CD4-positive, alpha-beta memory T cell (primary cell): ENCODE measurements at places on chromosomes 2 and 18. TPM values are rescaled to one million over a fixed set of nuclear protein-coding genes. Genes with fewer than 3 reads are reported as not detected.

- no peak overlapping the region for H3K27ac ChIP-seq
- DNase-seq, result no peak
- no peaks in the 10 kb centered on the region for H3K4me1 ChIP-seq
Measured at GRCh38 chr2:240989451-240990265, 8.8 kb upstream of the SNED1 start.

GRCh38 chr2:230181195-230181594 lies 38.6 kb downstream of the SP110 start:
- no peaks in the 10 kb centered on the region for H3K27me3 ChIP-seq
- no peak overlapping the region for H3K4me3 ChIP-seq
- no peak overlapping the region for H3K27ac ChIP-seq
- no peak for DNase-seq
- peaks cover 71% of the 10 kb centered on the region for H3K36me3 ChIP-seq

GRCh38 chr2:144619760-144620159 lies 99.8 kb upstream of the ZEB2 start:
- no peaks in the 10 kb centered on the region for H3K36me3 ChIP-seq
- H3K4me3 ChIP-seq, result no peak overlapping the region
- no peaks in the 10 kb centered on the region for H3K4me1 ChIP-seq
- no peak for DNase-seq
- no peak overlapping the region for H3K27ac ChIP-seq

DNA sequence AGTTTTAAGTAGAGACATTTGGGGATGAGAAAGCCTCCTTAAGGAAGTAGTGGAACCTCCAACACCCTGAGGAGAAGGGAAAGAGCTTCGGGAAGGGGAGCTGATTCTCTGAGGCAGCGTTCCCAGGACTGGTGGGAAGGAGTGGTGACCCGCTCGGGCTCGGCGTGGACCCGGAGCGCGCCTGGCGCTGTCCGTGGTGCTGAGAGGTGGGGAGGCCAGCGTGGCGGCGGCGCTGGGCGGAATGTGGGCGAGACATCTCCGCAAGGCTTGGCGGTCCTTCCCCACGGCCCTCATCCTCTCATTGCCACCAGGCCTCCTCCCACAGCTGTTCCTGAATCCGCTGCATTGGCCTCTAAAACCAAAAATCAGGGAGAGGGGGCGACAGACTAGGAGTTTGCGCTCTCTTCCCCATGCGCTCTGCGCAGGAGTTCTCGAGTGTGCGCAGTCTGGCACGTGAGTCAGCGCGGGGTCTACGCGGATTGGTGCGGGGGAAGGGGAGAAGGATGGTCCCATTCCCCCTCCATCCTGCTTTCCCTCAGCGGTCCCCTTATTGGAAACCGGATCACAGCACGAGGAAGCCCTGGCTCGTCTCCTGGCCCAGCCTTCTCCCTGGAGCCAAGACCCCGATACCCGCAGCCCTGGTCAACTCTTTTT lies 857 bp downstream of the RESP18 start:
- H3K36me3 ChIP-seq, result no peaks in the 10 kb centered on the region
- H3K4me3 ChIP-seq, result no peak overlapping the region
- no peaks in the 10 kb centered on the region for H3K4me1 ChIP-seq
- DNase-seq, result no peak
- no peak overlapping the region for H3K27ac ChIP-seq

SERPINB10 gene
- not detected for total RNA-seq

- H3K4me1 ChIP-seq, result no peaks in the 10 kb centered on the region
- H3K27me3 ChIP-seq, result no peaks in the 10 kb centered on the region
- no peaks in the 10 kb centered on the region for H3K36me3 ChIP-seq
- H3K4me3 ChIP-seq, result no peak overlapping the region
- H3K27ac ChIP-seq, result no peak overlapping the region
- DNase-seq, result no peak
Measured at GRCh38 chr2:147567136-147567535, 277.7 kb upstream of the ACVR2A start.

DNA sequence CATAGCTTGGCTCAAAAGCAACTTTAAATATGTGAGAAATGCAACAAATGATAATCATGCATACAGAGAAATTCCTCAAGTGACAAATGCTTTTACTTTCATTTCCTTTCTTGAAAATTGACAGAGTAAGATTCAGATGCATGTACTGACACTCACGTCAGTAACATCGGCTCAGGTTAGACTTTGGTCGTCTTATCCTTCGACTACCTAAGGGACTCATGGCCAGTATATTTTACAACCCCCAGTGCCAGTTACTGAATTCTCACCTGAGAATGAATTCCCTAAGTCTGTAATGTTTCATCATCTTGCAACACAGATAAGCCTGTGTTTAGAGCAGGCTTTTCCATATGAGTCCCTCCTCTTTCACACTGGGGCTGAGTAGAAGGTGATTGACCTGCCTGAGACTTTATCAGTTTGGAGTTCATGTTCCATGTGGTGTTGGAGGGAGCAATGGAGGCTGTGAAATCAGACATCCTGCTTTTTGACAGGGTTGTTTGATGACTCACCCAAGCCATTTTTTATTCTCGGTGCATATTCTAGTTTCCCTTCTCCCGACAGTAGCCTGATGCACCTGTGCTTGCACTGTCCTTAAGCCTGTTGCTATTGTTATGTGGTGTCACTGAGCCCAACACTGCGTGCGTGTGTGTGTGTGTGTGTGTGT lies 30.5 kb upstream of the ATP8B1 start:
- H3K36me3 ChIP-seq, result no peaks in the 10 kb centered on the region
- peaks cover 9% of the 10 kb centered on the region for H3K4me1 ChIP-seq
- peak overlapping the region; percentile 51 for H3K4me3 ChIP-seq
- H3K27ac ChIP-seq, result no peak overlapping the region

- H3K4me3 ChIP-seq, result no peak overlapping the region
- H3K27ac ChIP-seq, result no peak overlapping the region
Measured at GRCh38 chr2:203582468-203582867, 47.4 kb upstream of the RAPH1 start.

DNA sequence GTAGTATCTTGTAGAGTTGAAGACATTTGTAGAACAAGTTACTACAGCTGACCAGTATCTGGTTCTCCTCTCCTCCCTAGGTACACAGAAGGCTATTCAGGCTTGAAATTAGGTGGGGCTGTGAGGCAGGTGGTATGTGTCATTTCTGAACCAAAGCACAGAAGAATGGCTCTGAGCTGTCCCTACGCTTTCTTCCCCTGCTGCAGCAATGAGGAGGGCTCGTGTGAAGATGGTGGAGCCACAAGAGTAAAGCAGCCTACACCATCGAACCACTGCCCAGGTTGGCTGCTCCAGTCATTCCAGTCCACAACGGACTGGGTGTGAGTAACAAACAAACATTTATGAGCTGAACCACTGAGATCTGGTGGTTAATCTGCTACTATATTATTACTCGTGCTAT lies 148.9 kb downstream of the DTNB start:
- no peak for DNase-seq
- no peaks in the 10 kb centered on the region for H3K36me3 ChIP-seq
- H3K27ac ChIP-seq, result no peak overlapping the region
- peaks cover 10% of the 10 kb centered on the region for H3K4me1 ChIP-seq
- H3K4me3 ChIP-seq, result no peak overlapping the region

- no peaks in the 10 kb centered on the region for H3K4me1 ChIP-seq
- H3K27ac ChIP-seq, result no peak overlapping the region
- H3K36me3 ChIP-seq, result no peaks in the 10 kb centered on the region
- no peak for DNase-seq
Measured at GRCh38 chr18:26655525-26656430, 107.4 kb upstream of the KCTD1 start.

DNA sequence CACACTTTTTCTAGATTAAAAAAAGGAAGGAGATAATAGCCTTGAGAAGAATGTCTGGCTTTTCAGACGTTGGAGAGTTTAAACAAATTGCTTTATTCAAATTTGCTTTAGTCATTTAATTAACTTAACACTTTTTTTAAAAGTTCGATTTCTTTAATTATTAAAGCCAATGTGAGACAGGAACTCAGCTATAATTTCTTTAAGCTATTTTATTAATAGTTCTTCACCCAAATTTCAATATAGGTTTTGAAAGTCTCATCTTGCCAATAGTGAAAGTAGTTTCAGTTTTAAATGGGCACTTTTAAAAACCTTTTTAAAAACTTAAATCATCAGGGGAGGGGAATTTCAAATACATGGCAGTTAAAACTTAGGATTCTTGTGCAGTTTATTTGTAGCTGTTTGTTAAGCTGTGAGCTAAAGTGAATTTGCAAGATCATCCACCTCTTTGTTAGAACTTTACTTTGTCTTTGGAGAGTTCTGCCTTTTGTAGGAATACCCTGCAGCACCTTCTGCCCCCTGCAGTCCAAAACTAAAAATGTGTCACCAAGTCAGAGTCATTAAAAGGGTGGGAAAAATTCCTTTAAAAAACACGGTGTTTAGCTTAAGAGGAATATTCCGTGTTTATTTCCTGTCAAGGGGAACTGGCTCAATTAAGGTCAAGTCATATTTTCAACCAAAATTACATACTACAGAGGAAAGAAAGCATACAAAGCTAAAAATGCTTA lies 4.6 kb downstream of the TGIF1 start:
- H3K27me3 ChIP-seq, result no peaks in the 10 kb centered on the region
- DNase-seq, result peak; percentile 61
- peaks cover 70% of the 10 kb centered on the region for H3K4me1 ChIP-seq
- peak overlapping the region; percentile 52 for H3K4me3 ChIP-seq
- H3K27ac ChIP-seq, result peak overlapping the region; percentile 94

LYPD1 gene
- total RNA-seq, result not detected

MALL gene
- not detected for total RNA-seq

LINC00305 gene
- total RNA-seq, result not detected

DNA sequence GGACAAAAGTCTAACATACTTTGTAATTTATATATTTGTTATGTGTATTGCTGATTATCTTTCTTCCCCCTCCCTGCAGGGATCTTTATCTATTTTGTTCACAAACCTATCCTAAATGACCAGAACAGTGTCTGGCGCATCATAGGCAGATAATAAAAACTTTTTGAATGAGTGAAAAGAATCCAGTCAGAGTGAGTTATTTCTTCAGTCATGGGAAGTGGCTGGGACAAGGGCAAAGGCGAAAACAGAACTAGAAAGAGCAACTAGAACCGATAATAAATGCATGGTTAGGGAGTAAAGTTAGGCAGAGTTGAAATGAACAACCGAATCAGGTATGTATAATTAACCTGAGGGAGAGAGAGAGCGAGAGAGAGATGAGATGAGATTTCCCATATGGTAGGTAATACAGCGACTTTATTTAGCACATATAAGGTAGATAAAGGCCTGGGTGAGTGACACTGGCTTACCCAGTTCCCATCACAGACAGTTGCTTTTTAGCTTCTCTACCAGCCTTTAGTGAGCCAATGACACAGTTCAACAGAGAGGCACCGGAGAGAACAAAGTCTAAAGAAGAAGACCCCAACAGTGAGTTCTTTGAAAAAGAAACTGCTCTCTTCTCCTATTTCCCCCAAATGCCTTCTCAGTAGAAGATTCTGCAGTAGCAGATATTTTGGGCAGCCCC lies 59.1 kb upstream of the EML4 start:
- H3K27ac ChIP-seq, result peak overlapping the region; percentile 100
- no peak for DNase-seq
- no peak overlapping the region for H3K4me3 ChIP-seq
- H3K36me3 ChIP-seq, result no peaks in the 10 kb centered on the region

DNA sequence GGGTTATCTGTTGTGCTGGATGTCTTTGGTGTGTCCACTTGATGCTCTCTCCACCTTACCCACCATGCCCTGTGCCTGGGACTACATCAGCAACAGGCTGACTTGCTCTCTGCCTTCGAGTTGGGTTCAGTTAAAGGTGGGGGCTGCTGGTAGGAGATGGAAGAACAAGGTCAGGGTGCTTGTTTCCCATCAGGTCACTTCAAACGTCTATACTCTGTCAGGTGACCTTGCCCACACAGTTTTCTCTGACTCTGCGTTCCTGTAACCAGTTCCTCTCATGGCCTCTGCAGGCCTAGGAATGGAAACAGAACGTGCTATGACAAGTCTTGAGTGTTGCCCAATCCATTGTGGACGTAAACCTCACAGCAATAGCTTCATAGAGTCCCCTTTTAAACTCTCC lies 38.4 kb upstream of the PAPOLG start:
- DNase-seq, result no peak
- H3K4me3 ChIP-seq, result no peak overlapping the region
- H3K27me3 ChIP-seq, result no peaks in the 10 kb centered on the region
- no peaks in the 10 kb centered on the region for H3K36me3 ChIP-seq
- H3K27ac ChIP-seq, result no peak overlapping the region
- H3K4me1 ChIP-seq, result no peaks in the 10 kb centered on the region

ACOXL gene
- total RNA-seq, result not detected

SCYGR4 gene
- not detected for total RNA-seq

CEP192 gene
- total RNA-seq, result 42.5 TPM

- peak overlapping the region; percentile 25 for H3K4me3 ChIP-seq
- peaks cover 51% of the 10 kb centered on the region for H3K4me1 ChIP-seq
- H3K27ac ChIP-seq, result no peak overlapping the region
- no peak for DNase-seq
- no peaks in the 10 kb centered on the region for H3K36me3 ChIP-seq
- H3K27me3 ChIP-seq, result no peaks in the 10 kb centered on the region
Measured at GRCh38 chr2:162072181-162072702, 1.8 kb downstream of the DPP4 start.

DNA sequence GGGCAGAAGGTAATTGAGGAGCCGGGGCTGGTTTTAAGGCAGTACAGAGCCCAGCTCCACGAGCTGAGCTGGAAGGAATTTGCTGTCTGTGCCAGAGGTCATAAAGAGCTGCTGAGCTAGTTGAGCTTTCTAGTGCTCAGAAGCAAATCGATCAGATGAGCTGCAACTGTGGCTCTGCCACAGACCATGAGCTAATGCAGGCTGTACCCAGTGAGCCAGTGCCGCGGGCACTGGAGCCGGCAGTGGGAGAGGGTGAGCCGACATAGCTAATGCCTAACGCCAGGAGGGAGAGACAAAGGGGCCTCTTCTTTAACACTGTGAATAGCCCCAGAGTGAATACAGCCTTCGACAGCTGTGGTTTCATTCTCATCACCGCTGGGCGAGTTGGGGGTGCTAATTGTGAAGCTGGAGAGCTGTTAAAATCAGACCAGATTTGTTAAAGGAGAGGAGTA lies 410.1 kb upstream of the TCF4 start:
- H3K4me3 ChIP-seq, result no peak overlapping the region
- H3K4me1 ChIP-seq, result no peaks in the 10 kb centered on the region
- no peaks in the 10 kb centered on the region for H3K36me3 ChIP-seq
- H3K27ac ChIP-seq, result no peak overlapping the region
- no peak for DNase-seq
- H3K27me3 ChIP-seq, result no peaks in the 10 kb centered on the region

DNA sequence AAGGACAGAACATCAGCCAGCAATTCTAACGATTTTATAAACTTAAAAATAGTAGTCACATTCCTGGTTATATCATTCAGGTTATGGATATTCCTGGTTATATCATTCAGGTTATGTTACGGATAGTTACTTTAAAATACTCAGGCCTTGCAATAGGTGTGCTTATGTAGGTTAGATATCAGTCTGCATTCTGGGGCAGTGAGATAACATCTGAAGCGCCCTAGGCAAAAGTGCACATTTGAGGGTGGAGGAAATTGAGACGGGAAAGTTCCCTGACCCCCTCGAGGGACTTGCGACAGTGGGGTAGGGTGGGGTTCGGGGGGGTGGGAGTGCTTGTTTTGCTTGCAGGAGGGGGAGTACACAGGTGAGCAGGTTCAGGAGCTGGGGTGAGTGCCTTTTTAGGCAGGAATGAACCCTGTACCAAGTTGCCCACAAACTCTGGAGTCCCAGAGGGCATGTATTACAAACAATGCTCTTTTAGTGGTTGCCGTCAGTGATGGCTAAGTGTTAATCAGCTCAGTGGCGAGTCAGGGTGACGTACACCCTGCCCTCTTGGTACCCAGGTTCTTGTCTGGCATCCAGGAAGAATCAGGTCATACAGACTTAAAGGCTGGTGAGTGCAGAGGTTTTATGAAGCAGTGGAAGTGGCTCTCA lies 31.8 kb downstream of the CREG2 start:
- no peak overlapping the region for H3K27ac ChIP-seq
- no peaks in the 10 kb centered on the region for H3K27me3 ChIP-seq
- peaks cover 11% of the 10 kb centered on the region for H3K4me1 ChIP-seq
- no peaks in the 10 kb centered on the region for H3K36me3 ChIP-seq
- DNase-seq, result no peak
- H3K4me3 ChIP-seq, result no peak overlapping the region
